ENCODE measurements at places on chromosomes 7 and 10.

- DNase-seq, result no peak
Observed at GRCh38 chr7:85815526-85815925, 628.7 kb upstream of the SEMA3D start.

DNA sequence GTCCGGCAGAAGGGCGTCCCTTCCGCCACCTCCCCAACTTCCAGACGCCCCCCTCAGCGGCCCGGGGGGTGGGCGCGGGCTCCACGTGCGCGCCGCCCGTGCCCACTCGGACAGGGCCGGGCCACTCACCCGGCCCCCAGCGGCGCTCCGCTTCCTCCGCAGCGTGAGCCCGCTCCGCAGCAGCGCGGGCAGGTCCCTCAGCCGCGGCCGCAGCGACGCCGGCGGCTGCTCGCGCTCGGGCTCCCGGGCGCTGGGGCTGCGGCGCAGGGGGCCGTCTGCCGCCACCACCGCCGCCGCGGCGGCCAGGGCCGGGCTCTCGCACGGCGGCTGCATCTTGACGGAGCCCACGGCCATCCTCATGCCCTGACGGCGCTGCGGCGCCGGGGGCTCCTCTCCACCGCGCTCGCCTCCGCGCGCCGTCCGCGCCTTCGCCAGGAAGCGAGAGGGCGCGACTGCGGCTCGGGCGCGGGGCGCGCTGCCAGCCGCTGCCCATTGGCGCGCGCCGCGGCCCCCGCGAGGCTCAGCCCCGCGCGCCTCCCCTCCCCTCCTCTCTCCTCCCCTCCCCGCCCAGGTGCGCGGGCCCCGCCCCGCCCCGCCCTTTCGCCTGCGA, at the start of gene RAPGEF5:
Gene RAPGEF5 (minus strand): TSS at position 454 of the 610 bp plus-strand sequence. CDS start 94 bp downstream, at position 360.
- DNase-seq, result no peak

- no peak for DNase-seq
Observed at GRCh38 chr10:132867801-132868644, 74.3 kb downstream of the CFAP46 start.

- no peak for DNase-seq
Observed at GRCh38 chr10:82161264-82161663, 286.3 kb downstream of the NRG3 start.

- DNase-seq, result no peak
Observed at GRCh38 chr10:123166618-123167017, 12.4 kb downstream of the BUB3 start.

DNA sequence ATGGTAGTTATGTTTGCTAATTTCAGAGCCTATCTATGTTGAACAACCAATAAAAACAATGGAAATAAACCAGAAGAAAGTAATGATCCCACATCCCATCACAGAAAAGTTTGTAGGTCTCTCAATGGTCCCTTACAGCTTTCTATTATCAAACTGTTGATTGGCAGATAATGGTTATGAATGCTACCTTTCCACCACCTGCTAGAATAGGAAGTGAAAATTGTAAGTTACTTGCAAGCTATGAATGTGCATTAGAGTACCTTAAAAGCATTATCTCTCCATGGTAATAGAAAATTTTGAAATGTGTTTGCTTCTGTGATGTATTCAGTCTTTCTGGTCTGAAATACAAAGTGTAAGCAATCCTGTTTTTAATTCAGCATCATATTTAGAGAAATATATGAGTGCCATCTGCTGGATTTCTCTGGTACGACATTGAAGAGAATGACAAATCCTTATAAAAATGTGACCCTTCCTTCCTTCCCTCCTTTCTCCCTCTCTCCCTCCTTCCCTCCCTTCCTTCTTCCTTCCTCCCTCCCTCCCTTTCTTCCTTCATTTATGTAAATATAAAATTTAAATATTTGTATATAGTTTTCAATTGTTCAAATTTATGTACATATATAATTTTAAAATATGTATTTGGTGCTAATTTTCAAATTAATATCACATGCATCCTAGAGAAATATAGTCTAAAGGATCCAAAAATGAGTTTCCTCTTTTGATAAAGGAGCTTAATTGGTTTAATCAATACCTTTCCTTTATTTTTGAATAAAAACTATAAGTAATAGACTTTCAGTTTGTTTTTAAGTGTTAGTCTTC, 41.4 kb upstream of the PNLIPRP3 start:
- no peak for DNase-seq

DNA sequence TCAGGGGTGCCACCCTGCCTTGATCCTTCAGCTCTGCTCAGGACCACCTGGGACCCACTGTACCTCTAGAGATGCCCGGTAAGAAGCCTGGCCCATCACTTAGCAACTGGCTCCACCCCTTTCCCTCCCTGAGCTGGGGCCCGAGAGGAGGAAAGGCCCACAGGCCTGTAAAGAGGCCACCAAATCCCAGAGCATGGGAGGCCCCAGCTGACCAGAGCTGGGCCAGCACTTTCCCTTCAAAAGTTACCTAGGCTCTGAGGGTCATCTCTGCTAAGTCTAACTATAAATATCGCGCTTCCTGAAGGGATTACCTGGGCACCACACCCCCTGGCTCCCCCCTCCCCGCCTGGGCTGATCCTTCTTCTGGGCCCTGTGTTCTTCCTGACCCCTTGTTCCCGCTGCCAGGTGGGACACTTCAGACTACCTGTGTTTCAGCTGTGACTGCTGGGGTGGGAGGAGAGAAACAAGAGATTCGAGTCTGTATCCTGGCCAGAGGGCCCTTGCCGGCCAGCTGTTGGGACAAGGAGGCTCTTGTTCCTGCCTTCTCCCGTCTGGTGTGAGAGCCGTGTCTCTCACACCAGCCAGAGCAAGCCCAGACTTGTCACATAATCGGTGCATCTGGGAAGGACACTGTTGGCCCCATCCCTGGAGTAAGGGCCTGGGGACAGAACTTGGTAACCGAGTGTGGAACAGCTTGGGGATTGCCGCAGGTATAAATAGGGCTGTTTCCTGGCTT, 22.8 kb upstream of the ANKRD2 start:
- DNase-seq, result no peak

- DNase-seq, result no peak
Observed at GRCh38 chr10:9504227-9504626, 1449.7 kb downstream of the GATA3 start.

GRCh38 chr10:20288060-20288459, 471.8 kb downstream of the PLXDC2 start:
- no peak for DNase-seq

- DNase-seq, result no peak
Observed at GRCh38 chr7:157687158-157687557, 350.4 kb downstream of the DNAJB6 start.

Measured in NCI-H1417 treated with DMSO at 0.1 percent for 48 hours (cell line).